ENCODE measurements at places on chromosomes 5 and 9.
A peak's percentile ranks its signal among the peaks of the same experiment; 100 is the strongest.

GRCh38 chr9:93050231-93050630 is 8.3 kb upstream of the SUSD3 start:
- DNase-seq = no peak

DNA sequence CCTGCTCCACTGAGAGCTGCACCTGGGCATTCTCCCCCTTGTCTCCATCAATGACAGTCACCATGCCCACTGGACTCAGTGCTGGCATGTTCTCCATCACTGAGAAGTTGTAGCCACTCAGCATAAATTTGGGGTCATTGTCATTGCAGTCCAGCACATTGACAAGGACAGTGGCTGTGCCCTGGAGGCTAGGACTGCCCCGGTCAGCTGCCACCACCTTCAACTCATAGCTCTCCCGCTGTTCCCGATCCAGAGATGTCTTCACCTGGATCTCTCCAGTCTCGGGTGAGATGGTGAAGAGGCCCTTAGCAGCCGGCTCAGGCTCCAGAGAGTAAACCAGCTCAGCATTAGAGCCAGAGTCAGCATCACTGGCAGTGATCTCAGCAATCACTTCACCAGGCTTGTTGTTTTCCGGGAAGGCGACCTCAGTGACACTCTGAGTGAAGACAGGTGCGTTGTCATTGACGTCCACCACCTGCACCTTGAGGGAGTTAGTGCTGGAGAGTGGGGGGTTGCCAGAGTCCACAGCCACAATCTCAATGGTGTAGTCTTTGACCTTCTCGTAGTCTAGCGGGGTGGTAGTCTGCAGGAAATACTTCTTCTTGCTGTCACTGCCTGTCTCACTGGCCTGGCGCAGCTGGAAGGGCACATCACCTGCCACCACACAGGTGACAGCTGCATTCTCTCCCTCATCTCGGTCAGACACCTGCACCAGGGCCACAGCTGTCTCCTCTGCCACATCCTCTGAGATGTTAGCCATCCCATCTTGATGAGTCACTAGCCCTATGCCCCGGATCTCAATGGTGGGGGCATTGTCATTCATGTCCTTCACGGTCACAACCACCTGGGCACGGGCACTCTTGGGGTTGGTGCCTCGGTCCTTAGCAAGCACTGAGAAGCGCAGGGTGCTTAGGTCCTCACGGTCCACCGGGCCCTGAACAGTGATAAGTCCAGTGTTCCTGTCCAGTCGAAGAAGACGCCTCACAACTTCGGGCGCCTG is 13.5 kb downstream of the PCDH1 start:
- no peak for DNase-seq

DNA sequence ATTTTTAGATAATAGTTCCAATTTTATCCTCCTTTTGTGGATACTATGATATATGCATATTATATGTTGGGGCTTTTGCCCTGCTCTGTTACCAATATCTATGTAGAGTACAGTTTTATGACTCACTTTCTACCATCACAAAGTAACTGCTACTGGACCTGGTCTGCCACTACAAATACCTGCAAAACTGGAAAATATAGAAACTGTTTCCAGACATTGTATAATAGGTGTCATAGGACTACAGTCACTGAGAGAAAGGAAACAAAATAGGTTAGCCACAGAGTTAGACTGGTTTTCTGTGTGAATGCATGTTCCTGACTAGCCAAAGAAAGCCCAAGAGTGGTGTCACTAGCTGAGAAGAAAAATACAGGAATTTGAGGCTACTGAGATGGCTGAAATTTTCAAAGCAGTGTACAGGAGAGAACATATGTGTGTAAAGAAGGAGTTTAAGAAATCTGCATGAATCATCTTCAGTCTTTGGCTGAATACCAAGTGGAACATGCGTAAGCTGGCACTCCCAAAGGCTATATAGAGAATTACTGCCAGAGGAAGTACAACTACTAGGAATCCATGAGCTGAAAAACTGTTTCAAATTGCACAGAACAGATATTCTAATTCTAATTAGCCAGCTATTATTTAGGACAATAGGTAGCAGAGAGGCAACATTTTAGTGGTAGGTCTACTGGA is 29.0 kb upstream of the FAM174A start:
- DNase-seq = peak; percentile 82

DNA sequence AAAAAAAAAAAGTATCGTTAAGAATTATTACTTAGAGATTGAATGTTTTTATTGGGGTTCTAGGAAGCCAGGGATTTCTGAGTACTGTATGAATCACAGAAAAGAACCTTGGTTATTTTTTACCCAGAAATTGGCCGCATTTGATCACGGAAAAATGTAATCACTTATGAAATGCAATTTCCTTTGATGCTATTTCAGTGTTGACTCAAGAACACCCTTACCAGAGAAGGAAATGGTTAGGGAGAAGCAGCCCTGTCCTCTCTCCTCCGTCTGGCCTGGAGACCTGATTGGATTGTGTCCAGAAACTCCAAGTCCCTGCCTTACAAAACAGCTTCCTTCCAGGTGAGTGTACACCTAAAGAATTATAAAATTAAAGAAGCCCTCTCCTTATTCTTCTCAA is 116.7 kb downstream of the MED10 start:
- DNase-seq = no peak

GRCh38 chr5:60066502-60066901 is 173.0 kb upstream of the PDE4D start:
- DNase-seq = peak; percentile 1

DNA sequence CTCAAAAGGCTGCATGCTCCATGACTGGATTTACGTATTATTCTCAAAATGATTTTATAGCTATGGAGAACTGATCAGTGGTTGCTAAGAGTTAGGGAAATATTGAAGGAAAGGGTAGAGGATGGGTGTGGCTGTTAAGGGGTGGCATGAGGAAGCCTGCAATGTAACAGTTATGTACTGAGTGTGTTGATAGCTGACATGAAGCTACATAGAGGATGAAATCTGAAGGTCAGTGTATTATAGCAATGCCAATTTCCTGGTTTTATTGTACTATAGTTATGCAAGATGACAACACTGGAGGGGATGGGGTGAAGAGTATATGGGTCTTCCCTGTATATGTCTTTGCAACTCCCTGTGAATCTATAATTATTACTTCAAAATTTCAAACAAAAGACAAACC is 51.0 kb downstream of the TMEM245 start:
- DNase-seq = no peak

GRCh38 chr9:21317956-21318923 is 13.1 kb upstream of the IFNA5 start:
- DNase-seq = peak; percentile 50

DNA sequence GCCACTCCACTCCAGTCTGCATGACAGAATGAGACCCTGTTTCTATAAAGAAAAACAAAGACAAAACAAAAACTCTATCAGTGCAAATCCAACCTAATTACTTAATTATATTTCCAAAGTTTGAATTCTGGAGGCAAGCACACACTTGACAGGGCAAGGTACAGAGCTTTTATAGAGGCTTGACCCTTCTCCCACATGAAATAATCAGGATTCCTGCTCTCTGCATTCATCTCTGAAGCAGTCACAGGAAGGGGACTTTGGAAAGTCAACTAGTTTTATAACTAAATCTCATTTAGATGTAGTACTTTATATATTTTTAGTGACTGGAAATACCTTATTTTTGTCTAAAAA is 91.9 kb upstream of the CHD1 start:
- DNase-seq = no peak

GRCh38 chr5:61631438-61631941 is 299.4 kb downstream of the ZSWIM6 start:
- DNase-seq = peak; percentile 20

GRCh38 chr9:115013998-115014397 is 83.6 kb upstream of the TNFSF8 start:
- peak; percentile 82 for DNase-seq
